ENCODE measurements at places on chromosomes 5 and 9.

GRCh38 chr9:37390759-37391158 lies 31.7 kb upstream of the GRHPR start:
- DNase-seq = peak; percentile 10

GRCh38 chr9:136546697-136547501 lies 1.1 kb upstream of the NOTCH1 start:
- peak; percentile 62 for DNase-seq

- no peak for DNase-seq
Observed at GRCh38 chr9:114004221-114004716, 73.8 kb downstream of the AMBP start.

- DNase-seq = peak; percentile 15
Observed at GRCh38 chr9:127252410-127253318, 11.9 kb upstream of the GARNL3 start.

DNA sequence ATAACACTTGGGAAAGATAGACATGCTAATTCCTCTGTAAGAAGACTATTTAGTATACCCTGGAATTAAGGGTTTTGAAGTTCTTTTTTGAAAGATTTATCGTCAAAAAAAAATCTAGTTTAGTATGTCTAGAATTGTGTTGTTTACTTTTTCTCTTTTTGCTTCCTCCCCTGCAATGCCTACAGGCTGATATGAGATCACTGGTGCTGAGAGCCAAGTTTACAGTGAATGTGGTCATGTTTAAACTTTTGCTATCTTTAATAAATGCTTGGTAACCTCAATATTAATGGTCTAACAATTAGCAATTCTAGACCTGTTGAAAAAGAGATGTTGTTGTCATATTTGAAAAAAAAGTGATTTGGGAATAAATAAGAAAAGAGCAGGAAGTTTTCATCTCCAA lies 86.1 kb downstream of the CWC27 start:
- DNase-seq = peak; percentile 24

DNA sequence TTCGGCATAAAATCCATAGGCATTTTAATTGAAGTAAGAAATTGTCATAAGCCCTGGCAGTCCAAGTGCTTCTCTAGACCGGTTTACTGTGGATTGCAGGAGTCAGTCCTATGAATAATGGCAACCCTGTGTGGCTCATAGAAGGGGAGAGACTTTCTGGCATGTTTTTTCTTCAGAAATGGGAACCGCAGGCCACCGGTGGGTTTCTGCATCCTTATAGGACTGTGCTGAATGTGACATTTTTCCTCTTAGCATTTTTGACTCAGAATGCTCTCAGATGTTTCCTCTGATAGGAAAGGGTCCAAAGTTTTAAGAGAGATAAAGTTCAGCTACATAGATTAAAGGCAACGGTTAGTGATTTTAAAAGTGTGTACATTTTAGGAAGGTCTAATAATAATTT lies 6.3 kb downstream of the DAPK1 start:
- DNase-seq = no peak

DNA sequence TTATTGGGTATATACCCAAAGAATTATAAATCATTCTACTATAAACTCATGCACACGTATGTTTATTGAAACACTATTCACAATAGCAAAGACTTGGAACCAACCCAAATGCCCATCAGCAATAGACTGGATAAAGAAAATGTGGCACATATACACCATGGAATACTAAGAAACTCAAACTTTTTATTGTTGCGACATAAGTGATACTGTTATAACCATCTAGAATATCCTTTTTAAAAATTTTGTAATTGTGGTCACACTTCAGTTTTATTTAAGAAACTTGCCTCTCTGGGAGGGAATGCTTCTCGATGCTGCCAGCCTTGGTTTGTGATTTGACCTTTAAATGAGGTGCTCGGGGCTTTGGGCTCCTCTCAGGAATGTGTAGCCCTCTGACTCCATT lies 200.9 kb upstream of the OTULINL start:
- DNase-seq = no peak

GRCh38 chr5:88555674-88556073 lies 287.0 kb upstream of the TMEM161B start:
- no peak for DNase-seq

- DNase-seq = no peak
Observed at GRCh38 chr9:68540712-68541535, at the start of gene TMEM252. Gene TMEM252, minus strand, starts transcription at chr9:68540883. Its CDS starts 69 bp downstream, at chr9:68540814.

DNA sequence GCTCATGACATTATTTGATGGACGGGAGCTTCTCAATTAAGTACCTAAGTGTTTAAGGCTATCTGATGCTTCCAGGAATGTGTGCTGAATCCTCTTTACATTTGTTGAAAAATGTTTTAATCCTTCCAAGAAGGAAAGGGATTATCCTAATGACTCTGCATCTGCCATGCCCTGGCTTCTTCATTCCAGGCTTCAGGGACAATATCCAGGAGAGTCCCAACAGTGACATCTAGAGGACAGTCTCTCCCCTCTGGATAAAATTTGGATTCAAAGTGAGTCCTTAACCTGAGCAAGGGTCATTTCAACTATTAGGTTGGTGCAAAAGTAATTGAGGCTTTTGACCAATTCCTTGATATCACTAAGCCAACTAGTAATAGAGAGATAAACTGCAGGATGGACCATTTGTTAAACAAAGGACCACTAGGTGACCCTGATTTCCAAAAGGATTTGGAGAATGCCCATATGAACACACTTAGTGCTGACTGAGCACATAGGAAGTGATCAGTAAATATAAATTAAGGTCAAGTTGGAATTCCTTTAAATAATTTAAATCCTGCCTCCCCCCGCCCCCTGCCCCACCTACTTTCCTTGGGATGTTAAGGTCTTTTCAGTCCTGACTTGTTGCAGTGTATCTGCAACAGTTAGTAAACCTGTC lies 19.1 kb downstream of the TNFSF8 start:
- DNase-seq = peak; percentile 69

DNA sequence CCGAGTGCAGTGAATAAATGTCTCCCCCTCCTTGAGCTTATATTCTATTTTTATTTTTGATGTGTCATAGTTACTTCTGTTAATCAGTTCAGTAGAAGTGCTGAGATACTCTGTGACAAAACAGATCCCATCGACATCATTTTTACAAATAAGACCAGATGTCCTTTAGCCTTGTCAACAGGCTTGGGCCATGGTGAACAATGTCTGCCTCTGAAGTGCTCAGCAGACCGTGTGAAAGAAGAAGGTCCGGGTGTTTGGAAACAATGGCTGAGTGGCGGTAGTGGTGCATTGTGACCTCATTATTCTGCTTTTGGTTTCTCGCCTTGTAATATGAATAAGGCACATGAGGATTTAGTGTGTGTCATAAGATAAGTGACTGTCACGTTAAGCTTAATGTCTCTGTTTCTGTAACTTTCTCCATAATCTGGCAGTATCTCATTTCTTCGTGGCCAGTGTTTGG lies 71.2 kb downstream of the SYK start:
- peak; percentile 47 for DNase-seq

DNA sequence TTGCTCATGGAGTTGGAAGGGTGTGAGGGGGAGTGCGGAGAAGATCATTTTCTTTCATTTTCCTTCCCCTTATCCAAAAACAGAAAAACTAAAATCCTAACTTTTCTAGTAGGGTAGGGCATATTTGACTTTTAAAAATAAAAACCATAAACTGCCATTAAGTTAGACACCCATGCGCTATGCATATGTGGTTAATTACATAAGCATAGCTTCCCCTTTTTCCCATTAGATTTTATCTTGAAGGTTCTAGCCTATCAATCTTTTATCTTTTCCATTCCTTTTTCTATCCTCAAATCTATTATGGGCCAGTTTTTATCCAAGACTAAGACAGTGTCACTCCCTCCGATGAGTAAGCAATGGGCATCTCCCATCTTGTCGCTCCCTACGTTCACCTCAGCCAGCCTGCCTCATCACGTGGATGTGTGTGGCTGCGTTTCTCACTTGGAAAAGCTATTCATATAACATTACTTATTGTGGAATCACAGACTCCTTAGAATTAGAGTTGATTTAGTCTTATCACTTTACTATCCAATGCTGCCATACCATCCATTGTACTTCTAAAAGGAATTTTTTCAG lies 49.2 kb downstream of the PCSK5 start:
- no peak for DNase-seq

DNA sequence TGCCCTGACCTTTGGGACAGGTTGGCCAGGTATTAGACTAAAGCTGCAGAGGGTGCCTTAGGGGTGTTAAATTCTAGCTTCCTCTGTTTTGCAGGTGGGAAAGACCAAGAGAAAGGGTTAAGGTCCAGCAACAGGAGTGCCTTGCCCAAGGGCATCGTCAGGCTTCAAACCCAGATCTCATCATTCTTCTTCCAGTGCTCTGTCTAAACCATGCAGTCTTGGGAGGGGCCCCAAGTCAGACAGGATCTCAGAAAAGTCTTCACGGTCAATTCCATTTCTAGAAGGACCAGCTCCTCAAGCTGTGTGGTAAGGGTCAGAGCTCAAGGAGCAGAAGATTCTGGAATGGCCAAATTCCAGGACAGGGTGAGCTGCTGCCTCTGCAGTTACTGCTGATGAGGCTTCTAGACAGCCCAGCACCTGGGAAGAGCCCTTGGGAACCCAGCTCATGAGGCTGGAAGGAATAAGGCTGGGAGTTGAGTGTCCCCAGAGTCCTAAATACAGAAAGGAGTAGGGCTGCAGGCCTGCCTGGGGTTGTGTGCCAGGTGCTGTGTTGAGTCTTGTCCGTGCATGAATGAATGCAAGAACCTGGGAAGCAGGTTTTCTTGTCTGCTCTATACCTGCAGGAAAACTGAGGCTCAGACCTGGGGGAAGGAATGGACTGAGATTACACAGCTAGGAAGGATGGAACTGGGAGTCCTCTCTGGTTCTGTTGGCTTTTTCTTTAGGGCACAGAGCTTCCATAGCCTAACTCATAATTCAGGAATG lies 69.3 kb downstream of the WWC1 start:
- DNase-seq = no peak

DNA sequence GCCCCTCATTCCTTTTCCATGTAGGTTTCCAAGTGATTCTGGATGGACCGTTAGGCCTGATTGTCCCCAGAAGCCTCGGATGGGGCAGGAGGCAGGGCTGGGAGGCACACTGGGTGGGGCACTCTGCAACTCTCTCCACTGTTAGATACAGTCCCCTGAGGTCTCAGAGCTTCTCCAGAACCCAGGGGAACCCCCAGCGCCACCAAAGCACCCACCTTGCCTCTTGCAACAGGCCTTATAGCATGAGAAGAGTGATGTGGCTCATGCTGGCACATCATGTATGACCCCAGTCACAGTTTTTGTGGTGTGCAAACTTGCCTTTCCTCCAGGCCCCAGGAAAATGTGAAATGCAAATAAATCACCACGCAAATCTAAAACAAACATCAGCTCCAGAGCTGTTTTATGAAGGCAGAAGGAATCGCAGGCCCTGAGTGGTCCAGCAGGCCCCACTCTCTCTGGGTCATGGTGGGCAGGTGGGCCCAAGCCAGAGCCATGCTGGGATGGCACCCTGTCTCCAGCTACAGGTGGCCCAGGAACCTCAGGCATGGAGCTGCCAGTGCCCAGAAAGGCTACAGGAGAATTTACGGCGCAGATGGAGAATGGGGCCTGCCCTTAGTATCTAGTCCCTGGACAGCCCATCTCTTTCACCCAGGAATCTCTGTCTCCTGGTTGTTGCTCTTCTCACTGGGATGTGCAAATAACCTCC lies 36.3 kb upstream of the CDKN2AIPNL start:
- DNase-seq = no peak

- DNase-seq = peak; percentile 89
Observed at GRCh38 chr9:22084336-22085035, 75.4 kb upstream of the CDKN2B start.

- DNase-seq = peak; percentile 28
Observed at GRCh38 chr5:56585999-56586691, 229.2 kb upstream of the MAP3K1 start.

- DNase-seq = no peak
Observed at GRCh38 chr5:2148312-2149194, 265.8 kb upstream of the IRX4 start.

DNA sequence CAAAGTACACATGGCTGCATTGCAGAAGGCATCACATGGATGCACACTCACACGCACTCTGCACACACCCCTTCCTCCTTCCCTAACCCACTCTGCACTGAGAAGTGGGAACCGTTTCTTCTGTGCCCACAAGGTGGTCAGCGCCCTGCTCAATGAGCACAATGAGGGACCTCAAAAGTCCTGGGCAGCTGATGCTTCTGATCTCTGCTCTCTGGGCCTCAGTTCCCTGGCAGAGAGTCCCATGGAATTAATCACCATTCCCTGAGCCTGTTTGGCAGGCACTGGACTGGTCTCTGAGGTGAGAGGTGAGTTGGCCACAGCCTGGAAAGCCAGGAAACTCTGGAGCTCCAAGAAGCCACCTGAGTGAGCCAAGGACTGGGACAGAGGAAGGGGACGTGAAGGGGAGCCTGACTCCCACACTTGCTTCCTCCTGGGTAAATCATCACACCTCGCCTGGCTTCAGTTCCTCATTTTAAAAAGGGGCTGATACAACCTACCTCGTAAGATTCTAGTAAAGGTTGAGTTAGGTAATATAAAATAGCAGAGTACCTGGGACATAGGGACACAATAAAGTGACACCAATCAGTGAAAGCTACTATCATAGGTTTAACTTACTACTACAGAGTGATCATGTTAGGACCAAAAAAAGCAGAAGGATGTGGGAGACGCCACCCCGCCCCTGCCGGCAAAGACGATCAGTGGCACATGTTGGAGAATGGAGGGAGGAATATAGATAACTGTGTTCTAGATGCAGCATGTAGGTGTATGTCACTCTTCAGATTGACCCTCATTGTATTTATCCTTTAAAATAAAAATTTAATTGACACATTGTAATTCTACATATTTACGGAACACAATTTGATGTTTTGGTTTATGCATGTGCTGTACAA lies 21.1 kb upstream of the IGFBPL1 start:
- no peak for DNase-seq

DNA sequence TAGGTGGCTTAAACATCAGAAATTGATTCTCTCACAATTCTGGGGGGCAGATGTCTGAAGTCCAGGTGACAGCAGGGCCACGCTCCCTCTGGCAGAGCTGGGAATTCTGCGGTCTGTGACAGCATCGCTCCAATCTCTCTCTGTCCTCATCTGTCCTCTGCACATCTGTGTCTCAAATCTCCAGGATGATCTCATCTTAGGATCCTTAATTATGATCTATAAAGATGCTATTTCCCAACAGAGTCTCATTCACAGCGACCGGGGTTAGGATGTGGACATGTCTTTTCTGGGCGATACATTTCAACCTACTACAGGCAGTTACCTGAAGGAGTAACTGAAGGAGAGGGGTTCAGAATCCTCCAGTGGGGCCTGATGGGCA lies 31.4 kb downstream of the ANKRD33B start:
- peak; percentile 83 for DNase-seq

DNA sequence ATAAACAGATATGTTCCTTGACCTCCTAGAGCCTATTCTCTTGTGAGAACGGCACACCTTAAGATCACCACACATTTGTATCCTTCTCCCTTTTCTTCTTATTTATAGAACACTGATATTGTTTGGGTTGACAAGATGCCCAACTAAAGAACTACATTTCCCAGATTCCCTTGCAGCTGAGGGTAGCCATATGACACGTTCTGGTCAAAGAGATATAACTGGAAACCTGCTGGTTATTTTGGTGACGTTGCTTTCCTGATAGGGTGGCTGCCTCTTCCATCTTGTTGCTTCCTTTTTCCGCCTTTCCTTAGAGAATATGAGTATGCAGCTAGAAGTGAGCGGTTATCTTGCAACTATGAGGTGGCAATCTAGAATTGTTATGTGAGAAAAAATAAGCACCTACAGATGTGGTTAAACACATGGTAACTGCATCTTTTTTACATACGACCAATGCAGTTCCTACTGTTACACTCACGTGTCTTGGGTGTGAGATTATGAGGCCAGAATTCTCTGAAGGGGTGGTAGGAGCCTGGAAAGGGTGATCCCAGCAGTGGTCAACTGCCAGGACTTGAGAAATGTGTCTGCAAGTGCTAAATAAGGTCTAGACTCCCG lies 72.9 kb downstream of the SEC61B start:
- DNase-seq = peak; percentile 11

GRCh38 chr5:82749461-82749820 lies 327.8 kb downstream of the TMEM167A start:
- no peak for DNase-seq

Data from GM23248 (cell line).